ENCODE measurements at places on chromosomes 12 and 14.

GRCh38 chr12:70487440-70487839 lies 121.3 kb downstream of the KCNMB4 start:
- DNase-seq: no peak

GRCh38 chr14:102986810-102987579 lies 64.5 kb downstream of the AMN start:
- no peak for DNase-seq

DNA sequence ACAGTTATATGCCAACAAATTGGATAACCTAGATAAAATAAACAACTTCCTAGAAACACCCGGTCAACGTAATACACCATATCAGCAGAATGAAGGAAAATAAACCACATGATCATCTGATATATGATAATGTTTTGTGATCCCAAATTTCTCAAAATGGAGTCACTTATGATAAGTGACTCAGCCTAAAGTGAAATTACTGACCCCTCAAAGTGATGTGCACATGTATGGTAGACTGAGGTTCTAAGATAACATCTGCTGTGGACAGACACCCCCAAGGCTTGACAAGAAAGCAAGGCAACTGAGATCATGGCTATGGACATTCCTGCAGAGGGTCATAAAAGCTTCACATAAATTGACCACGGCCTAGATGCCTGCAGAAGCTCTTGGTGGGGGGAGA lies 105.1 kb upstream of the DCN start:
- no peak for DNase-seq

DNA sequence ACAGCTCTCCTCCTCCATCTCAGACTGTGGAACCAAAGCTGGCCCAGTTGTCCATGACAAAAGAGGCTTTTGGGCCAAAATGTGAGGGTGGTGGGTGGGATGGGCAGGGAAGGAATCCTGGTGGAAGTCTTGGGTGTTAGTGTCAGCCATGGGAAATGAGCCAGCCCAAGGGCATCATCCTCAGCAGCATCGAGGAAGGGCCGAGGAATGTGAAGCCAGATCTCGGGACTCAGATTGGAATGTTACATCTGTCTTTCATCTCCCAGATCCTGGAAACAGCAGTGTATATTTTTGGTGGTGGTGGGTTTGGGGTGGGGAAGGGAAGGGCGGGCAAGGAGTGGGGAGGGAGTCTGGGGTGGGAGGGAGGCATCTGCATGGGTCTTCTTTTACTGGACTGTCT lies 11.8 kb upstream of the TAMALIN start:
- no peak for DNase-seq

Measured in GM13976 (cell line).